Psoas muscle (tissue), 8 donors: ENCODE measurements at places on chromosomes 4 and X. TPM values are rescaled to one million over a fixed set of nuclear protein-coding genes. Genes with fewer than 3 reads are reported as not detected.

ACE2 gene
- 0.74 TPM for total RNA-seq

SH3D19 gene
- total RNA-seq = 31.1 TPM

BEX1 gene
- total RNA-seq = not detected

RASSF6 gene
- not detected for total RNA-seq

IL2RG gene
- 1.2 TPM for total RNA-seq

DNA sequence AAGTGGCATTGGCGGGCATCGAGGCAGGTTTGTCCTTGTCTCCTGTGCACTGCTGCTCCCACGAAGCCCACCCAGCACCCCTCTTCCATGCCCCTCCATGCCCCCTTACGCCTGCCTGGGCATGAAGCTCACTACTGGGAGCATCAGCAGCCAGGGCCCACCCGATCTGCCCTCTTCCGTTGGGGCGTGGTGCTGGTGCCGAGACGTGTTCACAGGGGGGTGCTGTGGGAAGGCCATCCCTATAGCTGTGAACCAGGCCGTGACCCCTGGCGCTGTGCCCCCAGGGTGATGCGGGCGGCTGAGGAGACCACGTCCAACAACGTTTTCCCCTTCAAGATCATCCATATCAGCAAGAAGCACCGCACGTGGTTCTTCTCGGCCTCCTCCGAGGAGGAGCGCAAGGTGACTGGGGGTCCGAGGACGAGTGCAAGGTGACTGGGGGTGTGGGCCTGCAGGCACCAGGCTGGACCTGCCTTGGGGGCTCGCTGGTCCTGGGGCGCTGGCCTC is 19.3 kb upstream of the ADD1 start:
- peak; percentile 36 for DNase-seq

- DNase-seq = no peak
Observed at GRCh38 chrX:19748896-19749680, 138.3 kb downstream of the SH3KBP1 start.

GRCh38 chr4:164440199-164440598 is 313.7 kb upstream of the SMIM31 start:
- no peak for DNase-seq

- no peak for DNase-seq
Observed at GRCh38 chr4:140250989-140251552, 97.1 kb upstream of the MAML3 start.

DNA sequence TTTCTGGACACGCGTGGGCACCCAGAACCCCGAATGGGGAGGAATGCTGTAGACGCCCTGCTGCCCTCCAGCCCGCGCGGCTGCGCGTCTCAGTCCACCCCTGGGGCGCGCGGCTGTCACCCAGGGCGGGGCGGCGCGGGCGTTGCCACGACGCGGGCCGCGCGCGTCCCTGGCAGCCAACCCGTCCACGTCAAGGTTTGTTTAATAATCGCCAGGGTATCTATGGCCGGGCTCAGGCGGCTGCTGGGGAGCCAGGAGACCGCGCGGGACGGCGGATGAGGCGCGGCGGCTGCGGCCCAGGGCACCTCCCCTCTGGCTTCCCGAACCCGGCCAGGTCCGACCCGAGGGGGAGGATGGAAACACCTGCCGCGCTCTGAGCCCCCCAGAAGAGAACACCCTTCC is at the start of gene SPATA18:
Gene SPATA18 (plus strand): TSS at position 92 of the 402 bp plus-strand sequence. CDS start 401 bp downstream, outside the sequence.
- DNase-seq = peak; percentile 57

- DNase-seq = no peak
Observed at GRCh38 chrX:30643313-30643821, 9.9 kb upstream of the GK start.

DNA sequence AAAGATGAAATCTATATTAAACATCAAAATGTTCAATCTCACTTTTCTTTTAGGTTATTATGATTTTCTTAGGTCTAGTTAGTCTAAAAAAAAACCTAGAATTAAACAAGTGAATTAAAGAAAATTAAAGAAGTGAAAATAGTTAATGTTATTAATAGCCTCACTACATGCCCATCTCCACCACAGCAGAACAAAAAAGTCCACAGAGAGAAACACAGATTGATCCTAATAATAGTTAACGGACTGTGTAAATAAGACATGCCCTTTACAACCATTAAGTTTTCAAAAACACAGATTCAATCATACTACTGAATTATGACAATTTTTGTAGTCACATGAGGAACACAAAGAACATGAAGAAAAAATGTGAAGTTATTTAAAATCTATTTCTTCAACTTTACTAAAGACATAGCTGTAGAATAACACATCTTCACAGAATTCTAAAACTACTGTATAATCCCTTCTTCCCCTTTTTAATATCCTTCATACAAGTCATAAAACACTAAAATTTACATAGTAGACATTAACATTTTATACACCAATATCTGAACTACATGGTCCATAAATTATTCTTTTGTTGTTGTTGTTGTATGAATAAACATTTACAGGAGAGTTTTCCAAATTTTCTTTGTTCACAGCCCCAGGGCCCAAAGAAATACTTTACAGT is 15.3 kb downstream of the HELQ start:
- no peak for DNase-seq

DNA sequence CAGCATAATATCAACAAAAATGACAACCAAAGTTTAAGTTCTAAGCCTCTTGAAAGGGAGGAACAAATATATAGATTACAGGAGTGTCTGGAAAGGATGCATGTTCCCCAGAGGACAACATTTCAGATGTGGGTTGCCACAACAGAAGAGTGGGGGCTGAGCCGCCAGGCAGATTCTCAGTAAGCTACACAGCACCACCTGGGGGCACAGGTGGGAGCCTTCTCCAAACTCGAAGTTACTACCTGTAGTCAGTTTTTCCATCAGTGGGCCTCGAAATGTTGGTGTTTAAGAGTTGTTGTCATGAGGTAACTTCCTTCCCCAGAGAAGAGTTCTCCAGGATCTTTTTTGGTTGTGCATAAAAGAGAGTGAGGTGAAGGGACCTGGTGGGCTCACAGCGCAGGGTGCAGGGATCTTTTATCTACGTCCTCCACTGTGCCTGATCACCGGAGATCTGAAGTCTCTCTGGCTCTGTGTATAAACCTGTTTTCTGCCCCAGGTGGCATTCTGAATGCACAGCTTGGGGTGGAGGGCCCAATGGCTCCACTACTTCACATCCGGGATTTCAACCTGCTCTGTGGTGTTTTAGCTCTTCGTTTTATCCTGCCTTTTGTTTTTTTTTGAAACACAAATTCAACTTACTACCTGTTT is 58.4 kb upstream of the STS start:
- no peak for DNase-seq

GRCh38 chr4:143148521-143148920 is 36.2 kb upstream of the USP38 start:
- no peak for DNase-seq

DNA sequence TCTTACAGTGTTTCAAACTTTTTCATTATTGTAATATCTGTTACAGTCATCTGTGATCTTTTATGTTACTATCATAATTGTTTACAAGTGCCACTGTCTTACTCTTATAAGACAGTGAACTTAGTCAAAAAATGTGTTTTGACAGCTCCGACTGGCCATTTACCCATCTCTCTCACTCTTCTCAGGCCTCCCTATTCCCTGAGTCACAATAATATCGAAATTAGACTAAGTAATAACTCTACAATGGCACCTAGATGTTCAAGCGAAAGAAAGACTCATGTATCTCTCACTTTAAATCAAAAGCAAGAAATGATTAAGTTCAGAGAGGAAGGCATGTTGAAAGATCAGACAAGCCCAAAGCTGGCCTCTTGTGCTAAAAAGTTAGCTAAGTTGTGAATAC is 184.2 kb downstream of the CDS1 start:
- DNase-seq = no peak

DNA sequence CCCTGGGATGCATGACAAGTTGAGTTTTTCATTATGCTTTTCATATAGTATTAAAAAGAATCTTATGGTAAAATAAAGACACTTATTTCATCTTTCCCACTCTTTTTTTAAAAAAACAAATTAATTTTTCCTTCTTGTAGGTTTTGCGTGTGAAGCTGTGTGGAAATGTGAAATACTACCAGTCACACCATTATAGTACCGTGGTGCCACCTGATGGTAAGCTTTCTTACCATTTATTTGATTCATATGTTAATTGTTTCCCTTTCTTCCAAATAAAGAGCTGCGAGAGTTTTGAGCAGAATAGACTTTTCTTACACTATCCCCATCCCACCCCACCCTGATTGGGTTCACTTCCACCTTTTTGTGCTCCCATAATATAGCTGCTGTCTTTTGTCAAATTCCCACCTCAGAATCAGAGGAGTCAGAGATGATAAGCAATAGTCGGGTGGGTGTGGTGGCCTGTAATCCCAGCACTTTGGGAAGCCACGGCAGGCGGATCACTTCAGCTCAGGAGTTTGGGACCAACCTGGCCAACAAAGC is 44.3 kb downstream of the CASP6 start:
- no peak for DNase-seq
